ENCODE measurements at places on chromosomes 1 and 21.
A peak's percentile ranks its signal among the peaks of the same experiment; 100 is the strongest.

- peak; percentile 42 for DNase-seq
Measured at GRCh38 chr1:45329445-45329844, 2.8 kb downstream of the HPDL start.

- DNase-seq, result no peak
Measured at GRCh38 chr1:209742409-209743144, 13.3 kb upstream of the TRAF3IP3 start.

DNA sequence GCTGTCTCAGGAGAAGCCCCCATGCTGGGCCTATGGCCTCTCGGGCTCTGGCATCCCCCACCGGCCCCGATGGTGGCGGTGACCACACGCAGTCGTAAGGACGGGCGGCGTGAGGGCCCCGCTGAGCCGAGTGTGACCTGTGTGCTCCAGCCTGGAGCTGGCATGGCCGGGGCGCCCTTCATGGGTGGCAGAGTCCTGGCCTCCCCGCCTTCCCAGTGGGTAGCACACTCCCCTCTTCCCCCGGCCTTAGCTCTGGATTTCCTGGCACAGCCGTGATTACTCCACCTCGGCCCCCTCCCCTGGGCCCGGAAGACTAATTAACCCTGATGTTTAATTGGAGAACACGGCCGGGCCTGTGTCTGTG lies 44.6 kb downstream of the SLX9 start:
- DNase-seq, result no peak

DNA sequence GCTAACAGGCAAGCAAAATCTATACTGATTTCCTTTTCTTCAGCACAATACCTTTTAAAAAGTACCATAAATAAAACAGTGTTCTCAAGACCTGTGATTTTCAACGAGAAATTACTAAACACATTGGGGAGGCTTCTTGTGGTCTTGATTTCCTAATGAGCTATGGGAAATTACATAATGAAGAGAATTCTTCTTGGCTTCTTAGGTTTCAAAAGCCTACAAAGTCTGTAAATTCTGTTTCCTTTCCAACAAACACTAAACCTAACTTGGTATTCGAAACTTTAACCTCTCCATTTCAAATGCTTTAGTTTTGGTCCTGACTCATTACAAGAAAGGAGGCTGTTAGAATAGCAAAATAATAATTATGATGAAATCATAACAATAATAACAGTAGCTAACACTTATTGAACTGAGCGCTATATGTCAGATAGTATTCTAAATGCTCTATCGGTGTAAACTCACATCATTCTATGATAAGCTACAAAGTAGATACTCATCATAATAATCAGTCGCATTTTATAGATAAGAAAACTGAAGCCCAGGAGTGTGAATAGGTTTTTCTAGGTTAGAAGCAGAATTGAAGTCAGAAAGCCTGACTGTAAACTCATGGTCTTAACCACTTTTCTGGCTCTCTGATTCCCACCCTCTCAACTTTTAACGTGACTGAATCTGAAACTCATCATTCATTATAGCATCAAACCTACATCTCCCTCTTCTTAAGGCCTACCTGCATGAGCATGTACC lies 486.7 kb downstream of the SMYD3 start:
- no peak for DNase-seq

GRCh38 chr1:174112489-174113162 lies 46.7 kb upstream of the RABGAP1L start:
- no peak for DNase-seq

GRCh38 chr1:10082785-10083479 lies 50.2 kb downstream of the UBE4B start:
- no peak for DNase-seq

DNA sequence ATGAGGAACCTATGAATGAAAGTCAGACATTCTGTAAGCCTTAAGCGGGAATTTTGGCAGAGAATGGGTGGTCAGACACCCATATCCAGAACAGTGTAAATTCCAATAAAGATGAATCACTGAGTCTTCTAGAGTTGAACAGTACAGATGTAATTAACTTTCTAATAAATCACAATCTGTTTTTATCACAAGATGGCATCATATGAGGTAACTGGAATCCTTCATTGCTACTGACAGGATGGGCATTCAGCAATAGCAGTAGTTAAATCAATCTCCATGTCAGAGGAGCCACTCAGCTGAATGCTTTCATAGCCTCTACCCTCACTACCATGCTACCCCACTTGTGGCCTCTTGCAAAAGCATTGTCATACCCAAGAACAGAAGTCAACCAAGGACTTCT lies 690.3 kb downstream of the AMY1C start:
- DNase-seq, result no peak

GRCh38 chr21:42746593-42747275 lies 93.3 kb downstream of the PDE9A start:
- DNase-seq, result no peak

GRCh38 chr21:42214081-42214750 lies 4.7 kb upstream of the ABCG1 start:
- no peak for DNase-seq

DNA sequence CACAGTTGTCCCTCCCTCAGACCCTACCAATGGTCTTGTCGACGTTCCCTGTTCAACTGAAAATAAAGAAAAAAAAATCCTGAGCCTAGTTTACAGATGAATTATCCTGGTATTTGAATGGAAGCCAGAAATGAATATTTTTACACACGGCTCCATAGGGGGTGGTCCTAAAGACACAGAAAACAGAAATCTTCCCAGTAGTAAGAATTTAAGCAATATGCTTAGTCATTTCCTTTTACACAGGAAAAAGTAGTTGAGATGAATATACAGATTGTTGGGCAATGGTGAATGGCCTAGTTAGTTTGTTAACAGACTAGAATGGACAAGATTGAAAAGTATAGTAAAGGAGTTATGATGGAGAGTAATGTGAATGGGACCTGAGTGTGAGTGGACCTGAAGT lies 67.4 kb downstream of the RGS18 start:
- peak; percentile 84 for DNase-seq

DNA sequence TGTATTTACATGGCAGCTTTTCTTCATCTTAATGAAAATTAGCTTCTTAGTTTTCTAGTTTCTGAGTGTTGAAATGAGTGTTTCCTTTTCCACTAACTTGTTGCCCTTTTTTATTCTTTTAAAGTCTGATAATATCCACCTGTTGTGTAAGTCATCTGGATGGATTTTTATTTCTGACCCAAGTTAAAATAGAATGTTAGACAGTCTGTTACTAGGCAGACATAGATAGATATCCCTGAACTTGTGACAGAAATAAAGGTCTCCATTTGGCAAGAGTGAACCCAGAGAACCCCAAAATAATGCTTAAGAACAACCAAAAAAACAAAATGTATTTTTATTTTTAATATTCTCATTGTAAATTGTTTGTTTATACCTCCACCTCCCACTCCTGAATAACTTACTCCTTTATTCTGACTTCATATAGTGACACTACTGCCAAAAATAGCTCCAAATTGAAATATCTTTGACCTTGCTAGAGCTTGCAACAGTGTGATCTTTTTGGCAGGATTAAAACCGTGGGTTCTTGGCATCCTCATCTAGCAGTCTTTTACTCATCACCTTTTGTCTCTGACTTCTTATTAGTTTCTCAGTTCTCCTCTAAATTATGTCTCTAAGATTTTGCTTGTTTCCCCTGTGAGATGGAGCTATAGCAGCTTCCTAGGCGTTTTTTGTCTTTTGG lies 26.9 kb upstream of the SH3D21 start:
- no peak for DNase-seq

DNA sequence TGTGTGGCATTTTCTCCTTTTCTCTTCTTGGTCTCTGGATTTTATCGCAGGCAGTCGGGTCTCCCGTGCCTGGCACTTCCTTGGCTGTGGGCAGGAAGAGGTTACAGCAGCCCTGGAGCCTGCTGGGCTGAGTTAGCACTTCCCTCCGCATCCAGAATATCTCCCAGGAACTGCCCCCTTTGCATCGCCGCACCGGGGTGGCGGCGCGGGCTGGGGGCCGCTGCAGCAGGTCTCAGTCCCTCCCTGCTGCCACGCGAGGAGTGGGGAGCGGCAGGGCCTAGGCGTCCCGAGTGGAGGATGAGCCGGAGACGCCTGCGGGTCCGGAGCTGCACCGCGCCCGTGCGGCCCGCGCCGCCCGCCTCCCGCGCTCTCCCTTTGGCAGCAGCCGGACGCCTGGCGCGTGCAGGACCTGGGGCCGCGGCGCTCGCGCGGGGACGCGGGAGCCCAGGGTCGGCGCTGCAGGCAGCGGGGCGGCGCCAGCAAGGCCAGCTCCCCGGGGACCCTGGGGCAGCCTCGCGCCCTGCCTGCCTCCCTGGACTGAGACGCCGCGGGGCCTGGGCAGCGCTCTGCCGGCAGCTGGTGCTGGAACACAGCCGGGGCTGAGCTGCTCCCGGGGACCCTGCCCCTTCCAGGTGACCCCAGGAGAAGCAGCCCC lies 192.8 kb downstream of the PRDM2 start:
- no peak for DNase-seq

DNA sequence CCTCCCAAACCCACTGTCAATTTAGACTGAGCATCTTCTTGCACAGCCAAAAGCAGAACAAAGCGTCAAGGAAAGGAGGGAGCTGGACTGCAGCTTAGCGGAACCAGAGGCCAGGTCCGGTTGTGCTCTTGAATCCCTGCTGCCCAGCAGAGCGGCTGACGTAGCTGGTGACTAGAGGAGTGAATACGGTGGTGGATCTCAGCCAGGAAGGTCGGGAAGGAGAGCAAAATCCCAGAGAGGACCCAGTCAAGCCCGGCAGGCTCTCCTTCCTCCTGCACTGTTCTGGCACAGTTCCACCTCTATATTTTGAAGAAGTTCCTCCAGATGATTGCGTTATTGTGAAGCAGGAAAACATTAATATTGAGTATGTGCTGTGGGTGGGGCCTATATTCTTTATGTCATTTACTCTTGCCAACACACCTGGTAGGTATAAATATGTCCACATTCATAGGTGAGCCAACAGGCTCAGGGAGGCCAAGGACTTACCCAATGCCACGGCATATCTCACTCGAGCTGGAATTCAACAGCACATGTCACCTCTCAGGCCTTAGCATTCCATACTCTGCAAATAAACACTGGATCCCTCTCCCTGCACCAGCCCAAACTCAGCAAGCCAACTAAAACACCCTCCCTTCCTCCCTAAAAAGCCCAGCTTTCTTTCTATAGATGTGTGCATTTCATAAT lies 23.6 kb upstream of the ABCB10 start:
- no peak for DNase-seq

DNA sequence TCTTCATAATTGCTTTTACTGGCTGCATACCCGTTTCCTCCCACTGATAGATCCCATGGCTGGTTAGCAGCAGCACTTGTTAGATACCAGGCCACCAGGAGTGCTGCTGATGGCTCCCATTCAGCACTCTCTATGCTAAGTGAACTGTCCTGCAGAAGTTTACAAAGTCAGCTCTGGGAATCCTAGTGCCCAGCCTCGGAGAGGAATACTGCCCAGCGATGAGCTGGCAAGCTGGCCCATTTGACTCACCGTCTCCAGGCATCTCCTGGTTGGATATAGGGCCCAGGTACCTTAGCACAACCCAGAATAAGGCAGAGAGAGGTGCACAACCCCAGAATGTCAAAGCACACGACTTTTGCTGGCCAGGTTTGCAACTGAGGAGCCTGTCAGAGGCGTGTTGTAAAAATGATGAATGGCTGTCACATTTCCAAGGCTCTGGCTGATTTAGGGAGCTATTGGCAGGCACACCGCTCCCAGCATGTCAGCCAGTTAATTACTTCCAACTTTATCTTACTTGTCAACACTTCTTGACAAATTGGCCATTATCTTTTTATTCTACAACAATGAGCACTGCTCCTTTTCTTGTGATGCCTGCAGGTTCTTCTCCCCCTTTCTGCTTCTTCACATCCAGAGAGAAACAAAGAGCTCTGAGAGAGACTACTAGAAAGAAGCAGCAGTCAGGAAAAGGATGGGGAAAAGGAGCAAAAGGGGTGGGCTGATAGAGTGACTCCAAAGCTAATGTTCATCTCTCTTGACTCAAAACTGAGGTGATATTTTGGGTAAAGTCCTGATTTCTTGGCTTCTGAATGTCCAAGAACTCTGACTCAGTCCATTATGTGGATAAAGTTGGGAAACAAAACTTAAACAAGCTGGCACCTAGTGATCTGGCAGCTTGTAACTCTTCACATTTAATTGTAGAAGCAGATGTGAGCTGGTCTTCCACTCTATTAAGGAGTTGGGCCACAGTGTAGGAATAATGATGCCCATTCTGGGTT lies 10.8 kb upstream of the ANGPTL7 start:
- no peak for DNase-seq

DNA sequence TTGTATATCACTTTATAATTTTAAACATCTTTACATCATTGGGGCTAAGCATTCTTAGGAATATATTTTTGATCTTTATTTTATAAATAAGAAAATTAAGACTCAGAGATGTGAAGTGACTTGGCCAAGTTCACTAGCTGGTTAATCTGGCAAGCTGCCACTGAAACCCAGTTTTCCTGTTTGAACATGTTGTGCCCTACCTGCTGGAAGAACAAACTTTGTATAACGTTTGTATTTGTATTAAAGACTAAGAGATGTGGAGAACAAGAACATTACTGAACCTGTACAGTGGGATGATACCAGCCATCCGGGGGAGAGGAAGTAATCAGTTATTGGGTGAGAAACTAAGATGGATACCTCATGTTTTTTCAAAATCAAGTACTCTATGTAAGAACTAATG lies 77.2 kb upstream of the SIPA1L2 start:
- no peak for DNase-seq

DNA sequence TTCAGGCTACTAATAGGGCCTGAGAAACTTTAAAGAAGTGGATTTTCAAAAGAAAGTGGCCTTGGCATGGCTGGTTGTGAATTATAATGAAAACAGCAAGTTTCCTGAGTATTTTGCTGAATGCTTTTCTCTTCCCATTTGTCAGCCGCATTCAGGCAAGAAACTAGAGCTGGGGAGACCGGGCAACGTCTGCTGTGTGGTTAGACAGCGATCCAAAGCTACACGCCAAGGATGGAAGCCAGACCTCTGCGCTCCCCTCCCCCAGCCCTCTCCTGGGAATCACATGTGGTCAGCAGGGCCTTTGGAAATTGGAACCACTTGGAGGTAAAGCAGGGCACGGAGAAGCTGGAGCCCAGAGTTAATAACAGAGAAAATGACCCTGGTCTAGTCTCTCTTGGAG lies 114.1 kb upstream of the CD34 start:
- no peak for DNase-seq

GRCh38 chr1:186187601-186188000 lies 187.5 kb downstream of the TPR start:
- no peak for DNase-seq

DNA sequence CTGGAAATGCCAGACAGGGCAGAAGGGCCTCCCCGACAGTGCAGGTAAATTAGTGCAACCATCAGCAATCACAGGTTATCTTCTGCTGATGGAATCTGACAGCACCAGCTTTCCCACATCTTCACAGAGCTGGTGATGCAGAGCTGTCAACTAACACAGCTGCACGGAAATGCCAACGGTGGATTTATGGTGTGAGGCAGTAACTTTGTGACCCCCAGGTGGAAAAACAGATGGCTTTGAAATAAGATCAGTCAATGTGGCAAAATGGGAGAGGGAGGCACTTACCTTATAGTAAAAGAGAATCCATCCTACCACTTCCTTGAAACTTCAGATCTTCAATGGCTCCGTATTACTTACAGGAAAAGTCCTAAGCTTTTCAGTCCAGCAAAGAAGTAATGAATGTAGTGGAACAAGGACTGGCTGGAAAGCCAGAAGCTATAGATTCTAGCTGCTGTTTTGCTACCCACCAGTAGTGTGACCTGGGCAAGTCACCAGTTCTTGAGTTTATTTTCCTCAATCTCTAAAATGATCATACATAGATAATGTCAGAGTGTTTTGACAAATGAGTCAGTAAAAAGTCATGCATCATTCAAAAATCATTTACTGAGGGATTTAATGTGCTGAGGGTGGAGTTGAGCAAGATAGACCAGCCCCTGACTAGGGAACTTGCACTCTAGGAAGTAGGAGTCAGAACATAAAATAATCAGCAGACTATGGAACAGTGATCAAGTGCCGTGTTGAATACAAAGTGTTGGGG lies 245.7 kb upstream of the JUN start:
- no peak for DNase-seq
